ENCODE measurements at places on chromosomes 16 and 17. TPM values are rescaled to one million over a fixed set of nuclear protein-coding genes. Genes with fewer than 3 reads are reported as not detected.

- no peaks in the 10 kb centered on the region for H3K36me3 ChIP-seq
- H3K27ac ChIP-seq, result no peak overlapping the region
- no peaks in the 10 kb centered on the region for H3K4me1 ChIP-seq
- no peak overlapping the region for H3K4me3 ChIP-seq
Observed at GRCh38 chr16:47990676-47991075, 165.1 kb downstream of the ABCC12 start.

DNA sequence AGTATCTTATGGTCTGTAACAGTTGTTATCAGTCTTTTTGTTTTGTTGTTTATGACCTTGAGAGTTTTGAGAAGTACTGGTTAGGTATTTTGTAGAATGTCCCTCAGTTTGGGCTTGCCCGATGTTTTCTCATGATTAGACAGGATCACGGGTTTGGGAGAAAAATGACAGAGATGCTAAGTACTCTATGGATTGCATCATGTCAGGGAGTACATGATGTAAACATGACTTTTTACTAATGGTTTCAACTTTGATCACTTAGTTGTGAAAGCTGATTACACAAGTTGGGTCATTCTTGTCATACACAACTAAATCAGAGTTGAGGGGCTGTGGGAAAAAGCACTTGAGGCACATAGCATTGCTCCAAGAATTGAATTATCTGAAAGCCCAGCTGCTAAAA is 94.7 kb upstream of the SIAH1 start:
- no peaks in the 10 kb centered on the region for H3K4me1 ChIP-seq
- H3K4me3 ChIP-seq, result no peak overlapping the region
- H3K36me3 ChIP-seq, result no peaks in the 10 kb centered on the region
- H3K27me3 ChIP-seq, result no peaks in the 10 kb centered on the region

DNA sequence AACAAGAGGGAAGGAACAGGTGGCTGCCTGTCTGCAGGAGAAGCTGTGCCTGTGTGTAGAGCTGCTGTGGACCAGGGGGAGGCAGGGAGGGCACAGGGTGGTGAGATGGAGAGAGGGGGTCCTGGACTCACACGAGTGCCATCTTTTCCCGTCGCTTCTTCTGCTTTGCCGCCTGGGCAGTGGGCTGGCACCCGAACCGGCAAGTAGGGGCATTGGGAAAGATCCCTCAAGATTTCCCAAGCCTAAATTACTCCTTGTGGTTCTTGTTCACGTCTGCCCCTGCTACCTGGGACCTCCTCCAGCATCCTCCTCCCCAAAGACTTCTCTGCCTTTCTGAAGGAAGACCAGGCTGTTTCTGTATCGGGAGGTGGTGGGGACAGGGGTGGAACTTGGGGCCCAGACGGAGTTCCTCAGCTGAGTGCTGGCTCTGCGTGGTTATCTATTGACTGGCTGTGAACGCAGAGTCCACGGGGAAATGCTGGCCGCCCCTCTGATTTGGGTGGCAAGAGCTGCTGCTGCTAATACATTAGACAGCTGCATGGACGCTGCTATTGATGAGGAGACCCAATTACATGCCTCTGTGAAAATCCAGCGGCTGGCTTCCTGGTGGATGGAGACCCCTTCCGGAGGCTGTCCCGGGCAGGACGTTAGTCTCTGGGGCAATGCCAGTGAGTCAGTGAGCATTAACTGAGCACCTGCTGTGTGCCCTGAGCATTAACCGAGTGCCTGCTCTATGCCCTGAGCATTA is 114.5 kb downstream of the OR1D5 start:
- no peaks in the 10 kb centered on the region for H3K4me1 ChIP-seq
- H3K36me3 ChIP-seq, result no peaks in the 10 kb centered on the region
- H3K4me3 ChIP-seq, result no peak overlapping the region
- no peak overlapping the region for H3K27ac ChIP-seq
- no peak for DNase-seq

DNA sequence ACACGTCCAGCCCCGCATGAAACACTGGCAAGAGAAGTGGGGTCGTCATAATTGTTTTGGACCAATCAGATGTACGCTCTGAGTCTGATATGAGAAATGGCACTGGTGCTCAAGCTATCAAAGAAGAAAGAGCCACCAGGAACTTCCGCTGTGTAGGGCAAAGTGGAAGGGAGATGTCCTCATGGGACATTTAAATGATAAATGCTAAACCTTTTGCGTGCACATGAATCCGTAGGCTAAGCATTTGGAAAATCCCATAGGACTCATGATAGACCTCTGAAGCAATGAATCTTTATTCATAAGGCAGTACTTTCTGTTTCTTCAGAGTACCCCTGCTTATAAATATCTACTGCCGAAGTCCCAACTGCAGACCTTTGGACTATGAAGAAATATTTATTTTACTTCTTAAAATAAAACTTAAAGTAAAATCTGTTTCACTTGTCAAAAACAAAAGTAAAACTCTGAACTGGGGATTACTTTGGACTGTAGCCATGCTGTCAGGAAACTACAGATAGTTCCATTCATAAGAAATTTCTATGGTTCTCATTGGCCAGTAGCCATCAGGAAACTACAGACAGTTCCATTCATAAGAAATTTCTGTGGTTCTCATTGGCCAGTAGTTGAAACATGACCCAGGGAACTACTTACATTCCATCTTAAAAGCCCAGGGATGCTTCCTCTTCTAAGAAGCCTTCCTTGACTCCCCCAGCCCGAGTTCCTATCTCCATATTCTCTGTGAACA is 335.1 kb downstream of the HS3ST4 start:
- no peaks in the 10 kb centered on the region for H3K27me3 ChIP-seq
- no peak overlapping the region for H3K27ac ChIP-seq
- no peak overlapping the region for H3K4me3 ChIP-seq
- H3K4me1 ChIP-seq, result no peaks in the 10 kb centered on the region

- no peaks in the 10 kb centered on the region for H3K4me1 ChIP-seq
- DNase-seq, result no peak
- no peak overlapping the region for H3K4me3 ChIP-seq
- H3K27ac ChIP-seq, result no peak overlapping the region
- H3K36me3 ChIP-seq, result no peaks in the 10 kb centered on the region
Observed at GRCh38 chr17:33642002-33642401, 348.9 kb upstream of the ASIC2 start.

DNA sequence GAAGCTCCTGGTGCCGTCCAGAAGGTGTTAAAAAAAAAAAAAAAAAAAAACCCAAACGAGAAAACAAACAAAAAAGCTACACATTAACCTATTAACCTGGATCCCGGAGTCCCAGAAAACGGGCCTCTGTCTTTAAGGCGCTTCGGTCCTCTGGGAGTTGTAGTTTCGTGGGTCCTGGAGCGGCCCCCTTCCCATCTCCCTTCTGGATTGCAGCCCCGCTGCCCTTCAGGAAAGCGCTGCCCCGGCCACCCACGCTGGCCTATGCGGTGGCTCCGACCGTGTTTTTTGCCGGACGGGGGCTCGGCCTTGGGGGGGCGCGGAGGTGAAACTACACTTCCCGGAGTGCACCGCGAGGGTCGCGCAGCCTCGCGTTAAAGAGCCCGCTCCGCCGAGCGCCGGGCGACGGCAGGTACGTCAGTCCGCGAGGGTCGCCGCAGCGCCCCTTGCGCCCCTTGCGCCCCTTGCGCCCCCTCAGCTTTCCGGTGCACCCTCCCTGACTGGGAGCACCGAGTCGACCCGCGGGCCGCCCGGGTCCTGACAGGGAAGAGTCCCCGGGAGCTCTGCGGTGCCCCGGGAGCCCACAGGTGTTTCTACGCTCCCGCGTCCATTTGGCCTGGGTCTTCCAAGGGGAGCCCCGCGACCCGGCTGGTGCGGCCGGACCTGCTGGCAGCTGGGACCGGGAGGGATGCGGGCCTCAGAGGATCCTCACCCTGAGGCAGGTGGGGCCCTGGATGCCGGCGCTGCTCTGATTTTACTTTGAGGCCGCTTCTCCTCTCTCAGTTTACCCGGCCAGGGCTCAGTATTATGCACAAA is at the start of gene FCSK:
Gene FCSK, plus strand, starts transcription at position 374 of the 813 bp plus-strand sequence. CDS start 8,596 bp downstream, outside the sequence.
- H3K36me3 ChIP-seq, result no peaks in the 10 kb centered on the region
- peak within 1 kb of the TSS; percentile 94 for H3K4me3 ChIP-seq
- peak within 1 kb of the TSS; percentile 98 for H3K27ac ChIP-seq
- H3K27me3 ChIP-seq, result no peaks in the 10 kb centered on the region

GRCh38 chr17:59892251-59892923 is 356 bp downstream of the TUBD1 start:
- no peaks in the 10 kb centered on the region for H3K36me3 ChIP-seq
- H3K27me3 ChIP-seq, result no peaks in the 10 kb centered on the region
- H3K4me3 ChIP-seq, result peak overlapping the region; percentile 84
- peak overlapping the region; percentile 26 for H3K27ac ChIP-seq
- peaks cover 5% of the 10 kb centered on the region for H3K4me1 ChIP-seq
- DNase-seq, result peak; percentile 43

DNA sequence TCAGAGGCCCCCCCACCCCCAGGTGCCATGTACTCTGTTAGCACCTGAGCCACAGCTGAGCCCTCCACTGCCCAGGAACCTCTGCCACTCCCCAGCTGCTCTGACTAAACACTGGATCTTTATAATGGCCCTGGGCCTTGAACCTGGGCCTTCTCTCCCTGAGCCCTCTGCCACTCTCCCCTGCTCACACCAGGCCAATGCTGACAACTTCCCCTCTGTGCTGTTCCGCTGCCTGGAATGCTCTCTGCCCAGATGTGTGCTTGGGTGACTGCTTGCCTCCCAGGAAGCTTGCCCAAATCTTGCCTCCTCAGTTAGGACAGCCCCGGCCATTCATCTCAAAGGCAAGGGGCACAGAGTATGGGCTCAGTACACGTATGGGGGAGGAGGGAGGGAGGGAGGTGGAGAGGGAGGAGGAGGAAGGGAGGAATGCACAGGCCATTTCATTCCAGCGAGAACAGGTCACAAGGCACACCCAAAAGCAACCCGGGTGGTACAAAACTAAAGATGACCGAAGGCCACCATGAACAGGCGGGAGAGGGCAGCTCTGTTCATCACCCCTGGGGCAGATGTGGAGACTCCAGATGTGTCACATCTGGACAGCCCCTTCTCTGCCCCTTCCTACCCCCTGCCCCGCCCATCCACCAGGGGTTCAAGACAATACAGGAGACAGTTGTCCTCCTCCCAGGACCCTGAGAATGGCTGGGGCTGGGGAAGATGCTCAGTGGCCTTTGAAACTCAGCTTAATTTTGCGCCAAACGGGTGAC is 15.3 kb upstream of the TNFRSF13B start:
- no peak overlapping the region for H3K27ac ChIP-seq
- DNase-seq, result no peak
- H3K27me3 ChIP-seq, result no peaks in the 10 kb centered on the region
- H3K4me3 ChIP-seq, result no peak overlapping the region
- H3K4me1 ChIP-seq, result no peaks in the 10 kb centered on the region
- no peaks in the 10 kb centered on the region for H3K36me3 ChIP-seq

ARL5C gene
- total RNA-seq, result not detected

TP53TG3C gene
- not detected for total RNA-seq

Data from right lobe of liver (tissue), 6 donors.